NT2/D1 (cell line): ENCODE measurements at places on chromosomes 5 and 9.
A peak's percentile ranks its signal among the peaks of the same experiment; 100 is the strongest.

DNA sequence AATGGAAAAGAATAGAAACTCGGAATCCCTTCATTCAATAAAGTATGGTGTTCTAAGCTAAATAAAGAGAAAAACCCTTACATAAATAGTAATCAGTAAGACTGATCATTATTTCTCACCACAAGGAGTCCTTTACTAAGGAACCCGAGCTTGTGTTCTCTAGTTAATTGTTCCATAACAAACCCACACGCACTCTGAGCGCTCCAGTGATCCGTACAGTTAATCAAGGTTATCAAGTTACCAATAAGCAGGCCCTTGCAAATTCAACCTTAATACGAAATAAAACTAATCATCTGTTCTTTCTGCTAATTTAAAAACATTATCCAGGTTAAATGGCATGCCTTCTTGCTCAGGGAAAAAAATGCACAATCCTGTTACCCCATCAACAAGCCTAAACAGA lies 224.4 kb downstream of the FRMD3 start:
- no peak for DNase-seq

DNA sequence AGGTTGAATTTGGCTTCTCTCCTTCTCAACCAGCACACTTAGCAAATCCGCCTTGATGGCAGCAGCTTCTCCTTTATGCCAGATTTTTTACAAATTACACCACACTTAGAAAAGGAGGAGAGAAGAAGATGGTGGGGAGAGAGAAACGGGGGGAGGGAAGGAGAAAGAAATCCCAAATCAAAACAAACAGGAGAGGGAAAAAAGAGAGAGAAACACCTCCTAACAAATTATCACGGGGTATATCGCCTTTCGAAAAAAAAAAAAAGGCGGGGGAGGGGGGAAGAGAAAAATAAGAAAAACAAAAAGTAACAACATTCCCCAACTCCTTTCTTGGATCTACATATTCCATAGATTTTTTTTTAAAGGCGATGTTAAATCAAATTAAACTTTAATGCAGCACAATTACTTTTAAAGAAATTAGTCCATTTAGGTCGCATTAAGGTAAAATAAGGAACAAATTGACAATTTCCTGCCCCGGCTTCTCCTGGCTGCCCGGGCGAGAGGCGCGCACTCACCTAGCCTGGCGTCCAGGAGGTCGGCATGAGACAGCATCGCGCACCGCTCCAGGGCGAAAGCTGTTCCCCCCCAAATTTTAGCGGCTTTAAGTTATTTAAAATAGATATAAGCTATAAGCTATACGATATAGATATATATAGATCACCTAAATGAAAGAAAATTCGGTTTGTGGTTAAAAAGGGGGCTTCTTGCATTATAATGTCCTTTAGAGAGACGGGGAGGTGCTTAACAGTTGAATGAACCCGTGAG lies at the start of gene OTP:
OTP (minus strand) TSS at position 716 of the 765 bp plus-strand sequence; CDS start at position 552, 164 bp downstream.
- no peak for DNase-seq

GRCh38 chr9:122122903-122123632 lies 30.0 kb upstream of the TTLL11 start:
- DNase-seq: peak; percentile 73

- DNase-seq: no peak
These were observed 49.1 kb upstream of the SLIT3 start for GRCh38 chr5:169350016-169350415.

DNA sequence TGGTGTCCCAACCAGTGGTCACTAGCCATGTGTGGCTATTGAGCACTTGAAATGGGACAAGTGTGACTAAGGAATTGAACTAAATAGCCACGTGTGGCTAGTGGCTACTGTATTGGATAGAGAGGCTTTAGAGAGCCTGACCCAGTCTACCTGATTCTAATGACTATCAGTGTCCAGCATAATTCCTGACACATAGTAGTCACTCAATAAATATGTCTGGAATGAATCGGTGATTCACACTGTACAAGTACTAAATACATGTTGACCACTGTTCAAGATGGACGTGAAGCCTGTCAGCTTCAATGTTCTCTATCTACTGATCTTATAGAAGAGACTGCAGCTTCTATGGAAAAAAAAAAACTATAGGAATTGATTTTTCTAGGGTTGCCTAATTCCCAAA lies 57.7 kb upstream of the MAST4 start:
- no peak for DNase-seq

GRCh38 chr9:76401580-76402354 lies 7.5 kb upstream of the RFK start:
- no peak for DNase-seq

- no peak for DNase-seq
These were observed 334.4 kb upstream of the ACTBL2 start for GRCh38 chr5:57817001-57817453.

GRCh38 chr9:96140296-96141127 lies 161.5 kb downstream of the HSD17B3 start:
- DNase-seq: no peak

DNA sequence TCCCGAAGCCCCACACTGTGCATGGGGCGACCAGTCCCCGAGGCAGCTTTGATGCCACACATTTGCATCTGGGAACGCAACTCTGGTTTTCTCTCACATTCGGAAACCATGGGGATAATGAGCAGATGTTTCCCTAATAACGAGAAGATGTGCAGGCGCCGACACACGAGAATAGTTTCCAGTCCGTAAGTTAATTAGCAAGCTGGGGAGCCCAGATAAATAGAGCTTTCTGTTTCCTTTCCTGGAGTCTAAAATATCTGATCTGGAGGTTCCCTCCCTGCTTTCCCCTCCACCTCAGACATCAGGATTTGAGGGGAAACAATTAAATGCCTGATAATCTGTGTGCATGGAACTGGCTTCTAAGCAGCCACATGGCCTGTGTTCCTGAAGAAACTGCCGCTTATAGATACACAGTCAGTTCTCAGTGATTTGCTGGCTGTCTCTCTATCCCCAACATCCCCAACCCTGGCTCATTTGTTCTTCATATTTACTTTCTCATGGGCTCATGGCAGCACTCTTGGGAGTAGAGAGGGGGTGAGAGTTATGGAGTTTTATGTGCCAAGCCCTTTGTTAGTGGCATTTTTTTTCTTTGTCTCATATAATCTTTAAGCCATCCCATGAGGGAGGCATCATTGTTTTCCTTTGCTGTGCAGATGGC lies 62.8 kb downstream of the PDZD2 start:
- no peak for DNase-seq

- peak; percentile 58 for DNase-seq
These were observed 929 bp downstream of the SH3PXD2B start for GRCh38 chr5:172453206-172453985.

GRCh38 chr5:68999181-68999580 lies 94.6 kb upstream of the SLC30A5 start:
- no peak for DNase-seq

GRCh38 chr9:92715488-92716231 lies 45.7 kb upstream of the IPPK start:
- DNase-seq: peak; percentile 3

- DNase-seq: no peak
These were observed 51.2 kb downstream of the USP20 start for GRCh38 chr9:129886226-129887174.

GRCh38 chr5:76483881-76484280 lies 80.8 kb downstream of the IQGAP2 start:
- DNase-seq: no peak

- DNase-seq: no peak
These were observed 171.9 kb downstream of the GAPVD1 start for GRCh38 chr9:125433461-125434011.

GRCh38 chr9:23232831-23233230 lies 593.2 kb downstream of the ELAVL2 start:
- DNase-seq: no peak

DNA sequence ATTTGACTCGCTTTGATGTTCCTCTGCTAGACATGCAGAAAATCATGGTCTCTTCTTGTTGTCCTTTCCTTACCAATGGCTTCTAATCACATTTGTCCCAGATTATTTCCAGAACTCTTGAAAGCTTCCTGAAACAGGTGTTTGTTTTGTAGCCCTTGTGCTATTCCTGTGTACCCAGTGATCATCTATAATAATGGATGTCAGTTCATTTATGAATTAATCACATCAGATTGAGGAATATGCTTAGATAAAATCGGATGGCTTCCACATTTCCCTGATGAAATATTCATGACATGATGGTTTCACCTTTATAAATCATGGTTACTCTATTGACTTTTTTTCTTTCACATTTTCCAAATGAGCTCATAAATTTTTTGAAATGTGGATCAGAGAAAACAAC lies 359.0 kb upstream of the DMAC1 start:
- no peak for DNase-seq

GRCh38 chr5:139880416-139881142 lies 85.0 kb downstream of the PSD2 start:
- no peak for DNase-seq

DNA sequence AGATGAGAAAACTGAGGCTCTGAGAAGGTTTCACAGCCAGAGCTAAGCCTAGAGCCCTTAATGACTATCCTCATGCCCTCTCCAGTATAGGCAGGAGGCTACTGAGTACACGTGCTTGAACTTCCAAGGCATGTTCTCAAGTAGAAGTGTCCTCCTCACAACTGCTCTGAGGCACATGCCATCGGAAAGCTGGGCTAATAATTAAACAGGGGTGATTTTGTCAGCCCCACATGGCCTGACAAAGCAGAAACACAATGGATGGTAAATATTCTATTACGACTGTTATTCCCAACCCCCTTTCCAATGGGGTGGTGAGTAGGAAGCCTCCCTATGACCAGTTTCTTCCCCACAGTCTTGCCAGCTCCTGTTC lies 34.3 kb downstream of the KCNIP1 start:
- no peak for DNase-seq

DNA sequence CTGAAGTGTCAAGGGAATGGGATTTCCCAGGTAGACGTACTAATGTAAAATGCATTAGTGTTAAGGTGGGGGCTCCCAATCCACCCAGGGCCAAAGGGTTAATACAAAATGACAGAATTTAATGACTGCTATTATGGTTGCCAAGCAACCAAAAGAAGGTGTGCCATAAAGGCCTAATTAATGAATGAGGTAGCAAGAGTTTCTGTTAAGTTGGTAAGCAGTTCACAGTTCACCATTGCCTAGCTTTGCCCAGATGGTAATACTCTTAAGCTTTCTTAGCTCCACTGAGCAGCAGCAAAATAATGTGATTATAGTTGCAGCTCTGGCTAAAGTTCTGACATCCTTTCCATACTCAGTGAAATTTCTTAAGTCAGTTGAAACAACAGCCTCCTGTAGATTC lies 211.7 kb downstream of the DENND1A start:
- DNase-seq: no peak

DNA sequence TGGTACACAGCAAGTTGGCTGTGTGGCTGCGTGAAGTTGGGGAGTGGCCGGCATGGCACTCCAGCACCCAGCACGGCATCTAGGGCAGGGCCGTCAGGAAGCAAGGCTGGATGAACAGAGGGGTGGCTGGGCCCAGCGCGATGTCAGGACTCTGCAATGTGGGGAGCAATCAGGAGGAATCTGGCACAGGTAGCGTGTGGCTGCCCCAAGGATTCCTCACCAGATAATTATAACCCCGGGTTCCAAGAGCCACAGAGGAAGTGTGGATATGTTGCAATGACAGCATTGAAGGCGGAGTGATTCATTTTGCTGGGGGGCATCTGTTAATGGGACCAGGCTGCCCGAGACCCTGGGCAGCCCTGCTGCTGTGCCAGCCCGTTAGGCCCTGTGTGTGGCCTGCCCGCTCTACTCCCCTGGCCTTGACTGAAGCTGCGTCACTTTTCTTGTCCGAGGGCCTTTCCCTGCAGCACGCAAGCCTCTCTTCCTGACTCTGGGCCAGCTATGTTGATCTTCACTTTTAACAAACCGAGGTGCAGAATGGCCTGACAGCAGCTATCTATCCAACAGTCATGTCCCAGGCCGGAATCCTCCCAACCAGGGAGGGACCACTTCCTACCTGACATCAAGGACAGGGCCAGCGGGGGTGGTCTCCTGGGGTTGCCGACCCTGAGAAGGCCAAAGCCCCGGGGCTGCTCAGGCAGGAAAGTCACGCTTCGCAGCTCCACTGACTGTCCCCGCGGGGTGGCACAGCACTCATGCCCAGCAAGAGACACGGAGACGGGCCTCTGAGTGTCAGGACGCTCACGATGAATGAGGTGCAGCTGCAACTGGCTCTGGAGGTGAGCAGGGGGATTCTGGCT lies 118.0 kb upstream of the PHYKPL start:
- DNase-seq: no peak

DNA sequence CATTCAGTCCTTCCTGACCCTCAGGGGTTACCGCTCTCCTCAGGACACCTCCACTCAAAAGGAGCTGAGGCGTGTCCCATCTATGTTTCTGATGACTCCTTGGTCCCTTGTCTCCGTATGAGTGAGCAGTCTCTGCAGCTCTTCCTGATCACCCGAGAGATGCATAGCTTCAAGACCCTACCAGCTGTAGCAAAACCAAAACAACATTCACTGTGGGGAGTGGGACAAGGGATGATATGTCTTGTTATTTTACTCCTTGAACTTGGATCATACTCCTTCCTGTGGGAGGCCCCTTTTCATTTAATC lies 14.4 kb downstream of the GLDC start:
- no peak for DNase-seq

- DNase-seq: no peak
These were observed 757 bp downstream of the SAPCD2 start for GRCh38 chr9:137069508-137070091.

DNA sequence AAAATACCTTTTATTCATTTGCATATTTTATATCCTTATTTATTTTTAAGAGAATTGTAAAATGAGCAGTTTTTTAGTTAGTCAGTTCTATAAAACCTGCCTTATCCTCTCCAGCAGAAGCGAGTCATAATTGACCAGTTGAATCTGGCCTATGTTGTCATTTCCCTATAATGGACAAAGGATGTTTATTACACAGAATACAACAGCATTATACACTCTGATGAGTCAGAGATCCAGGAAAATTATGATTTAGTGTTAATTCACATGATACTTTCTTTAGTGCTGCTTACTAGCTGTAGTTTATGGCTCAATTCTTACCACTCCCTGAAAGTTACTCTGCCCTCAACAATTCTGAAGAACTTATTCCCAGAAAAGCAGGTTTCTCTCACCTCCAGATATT lies 26.8 kb upstream of the LURAP1L start:
- no peak for DNase-seq

GRCh38 chr5:58987193-58987592 lies 404.3 kb downstream of the RAB3C start:
- no peak for DNase-seq

GRCh38 chr5:157463621-157464518 lies 3.9 kb downstream of the NIPAL4 start:
- no peak for DNase-seq

- DNase-seq: no peak
These were observed 291.8 kb downstream of the KIAA0825 start for GRCh38 chr5:94326586-94326985.

DNA sequence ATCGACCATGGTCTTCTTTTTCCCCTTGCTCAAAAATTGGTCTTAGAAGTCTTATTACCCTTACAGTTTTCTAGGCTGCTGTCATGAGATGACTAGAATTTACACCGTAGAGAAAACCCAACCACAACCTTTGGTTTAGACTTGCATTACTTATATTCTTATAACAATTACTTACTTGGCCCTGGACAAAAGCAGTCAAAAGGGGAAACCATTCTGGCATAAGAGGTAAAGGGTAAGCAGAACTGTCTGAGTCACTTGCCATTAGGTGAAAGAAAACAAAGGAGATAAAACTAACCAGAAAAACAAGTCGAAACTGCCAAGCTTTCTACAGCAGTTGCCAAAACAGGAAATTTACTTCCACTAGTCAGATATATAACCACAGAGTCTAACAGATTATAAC lies 17.9 kb downstream of the TMEM245 start:
- no peak for DNase-seq
